Stimulated activated CD4-positive, alpha-beta T cell treated with anti-CD3 and anti-CD28 coated beads, Interleukin-4, amount 100 ng/mL, for 4 hours (primary cell): ENCODE measurements at places on chromosomes 5 and 9.

DNA sequence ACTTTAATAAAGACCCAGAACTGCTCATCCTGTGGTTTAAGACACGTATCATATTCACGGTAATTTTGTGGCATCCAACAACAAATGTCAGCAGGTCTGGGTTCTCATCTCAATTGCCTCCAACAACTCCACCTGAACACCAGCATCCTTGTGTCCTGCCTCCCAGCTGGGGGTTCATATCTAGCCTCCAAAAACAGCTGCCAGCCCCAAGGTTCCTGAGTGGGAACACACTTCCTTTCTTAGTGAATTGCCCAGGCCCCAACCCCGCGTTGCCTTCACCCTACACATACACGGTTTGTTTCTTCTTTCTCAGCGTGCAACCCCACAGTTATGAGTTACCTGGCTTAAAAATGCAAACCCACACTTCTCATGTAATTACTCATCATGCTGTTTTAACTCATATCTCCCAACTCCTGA, 77.9 kb downstream of the SEMA4D start:
- peak; percentile 54 for DNase-seq

GRCh38 chr5:177089825-177090641, 3.3 kb downstream of the FGFR4 start:
- DNase-seq: no peak

GRCh38 chr9:2936221-2936620, 92.3 kb upstream of the PUM3 start:
- no peak for DNase-seq

DNA sequence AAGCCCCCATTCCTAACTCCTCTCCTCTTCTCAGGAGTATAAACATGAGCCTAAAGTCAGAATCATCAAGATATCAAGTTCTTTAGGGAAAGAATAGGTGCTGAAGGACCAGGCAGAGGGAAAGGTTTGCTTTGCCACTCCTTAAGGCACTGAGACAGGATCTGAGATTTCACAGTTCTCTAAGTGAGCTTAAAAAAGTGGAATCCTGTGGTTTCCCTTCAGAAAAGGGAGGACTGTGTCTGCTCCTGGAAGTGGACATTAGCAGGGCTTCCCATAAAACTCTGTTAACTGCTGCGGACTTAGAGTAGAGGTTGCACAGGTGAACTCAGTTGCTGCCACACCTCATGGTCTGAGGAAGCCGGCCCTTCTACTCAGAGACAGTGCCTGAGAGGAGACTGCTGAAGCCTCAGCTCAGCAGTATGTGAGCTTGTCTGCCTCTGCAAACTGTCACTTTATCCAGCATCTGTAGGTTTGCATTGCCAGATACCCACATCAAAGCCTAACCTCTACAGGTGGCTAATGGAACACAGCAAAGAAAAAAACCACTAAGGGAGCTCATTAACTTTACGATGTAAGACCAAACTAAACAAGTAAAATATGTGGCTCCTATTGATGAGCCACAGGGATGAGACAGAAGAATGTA, 42.9 kb downstream of the RIC1 start:
- DNase-seq: no peak

- DNase-seq: no peak
Measured at GRCh38 chr5:102539562-102539961, 40.8 kb upstream of the SLCO6A1 start.

DNA sequence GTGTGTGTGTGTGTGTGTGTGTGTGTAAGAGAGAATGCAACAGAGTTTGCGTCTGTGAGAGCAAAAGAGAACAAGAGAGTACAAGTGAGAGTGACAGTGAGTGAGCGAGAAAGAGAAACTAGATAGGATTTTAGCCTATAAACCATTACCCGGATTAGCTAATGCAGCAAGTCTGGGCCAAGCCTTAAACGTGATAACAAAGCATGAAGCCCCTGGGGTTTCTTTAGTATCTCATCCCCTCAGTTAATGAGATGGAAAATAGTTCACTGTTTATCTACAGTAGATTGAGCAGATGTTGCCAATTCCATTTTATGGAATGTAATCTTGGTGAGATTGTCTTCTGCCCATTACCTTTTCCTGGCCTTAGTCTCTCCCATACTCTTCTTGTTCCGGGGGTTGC, 114.5 kb downstream of the MAT2B start:
- no peak for DNase-seq
